Activated CD8-positive, alpha-beta memory T cell treated with anti-CD3 and anti-CD28 coated beads, Interleukin-2, amount 10 ng/mL, durations not matched to agents 7 days and 5 days (primary cell): ENCODE measurements at places on chromosomes 3 and 15. TPM values are rescaled to one million over a fixed set of nuclear protein-coding genes. Genes with fewer than 3 reads are reported as not detected.

The PCNP gene
- 138 TPM for total RNA-seq

GRCh38 chr3:152695840-152696239, 139.1 kb upstream of the P2RY1 start:
- no peak for DNase-seq

- no peak for DNase-seq
Observed at GRCh38 chr15:57333487-57333886, 42.8 kb upstream of the CGNL1 start.

GRCh38 chr15:27592036-27592760, 506.9 kb downstream of the OCA2 start:
- DNase-seq, result no peak

DNA sequence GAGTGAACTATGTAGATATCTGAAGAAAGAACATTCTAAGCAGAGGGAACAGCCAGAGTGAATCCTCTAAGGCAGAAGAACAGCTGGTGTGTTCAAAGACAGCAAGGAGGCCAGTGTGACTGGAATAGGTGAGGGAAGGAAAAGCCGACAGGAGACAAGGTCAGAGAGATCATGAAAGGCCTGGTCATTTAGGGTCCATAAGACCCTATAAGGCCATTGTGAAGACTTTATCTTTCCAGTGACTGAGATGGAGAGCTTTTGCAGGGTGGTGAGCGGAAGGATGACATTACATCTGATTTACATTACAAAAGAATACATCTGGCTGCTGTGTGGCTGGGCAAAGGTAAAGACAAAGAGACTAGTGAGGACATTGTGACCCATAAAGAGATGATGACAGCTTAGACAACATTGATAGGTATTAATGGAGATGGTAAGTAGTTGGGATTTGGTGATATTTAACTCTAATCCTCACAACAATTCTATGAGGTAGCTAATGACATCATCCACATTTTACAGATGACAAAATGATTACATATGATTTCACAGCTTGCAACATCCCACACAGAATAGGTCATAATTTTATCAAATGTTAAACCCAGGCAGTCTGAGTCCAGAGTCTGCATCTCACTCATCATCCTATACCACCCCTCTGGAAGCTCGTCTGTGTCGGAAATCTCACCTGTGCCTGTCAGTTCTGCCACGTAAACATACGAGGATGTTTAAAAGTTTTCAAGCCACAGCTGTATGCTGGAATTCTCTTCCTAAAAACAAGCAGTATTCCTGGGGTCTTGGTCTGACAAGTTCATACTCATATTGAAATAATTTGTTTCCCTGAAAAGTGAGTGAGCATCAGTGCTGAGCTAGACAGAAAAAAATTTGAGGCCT, 70.2 kb upstream of the PIK3R4 start:
- DNase-seq, result no peak

GRCh38 chr3:61894988-61895935, 333.9 kb downstream of the PTPRG start:
- DNase-seq, result peak; percentile 45

- DNase-seq, result no peak
Observed at GRCh38 chr15:42640109-42640508, 64.7 kb downstream of the STARD9 start.
